ENCODE measurements at places on chromosomes 7 and 10. TPM values are rescaled to one million over a fixed set of nuclear protein-coding genes. Genes with fewer than 3 reads are reported as not detected.
A peak's percentile ranks its signal among the peaks of the same experiment; 100 is the strongest.

DNA sequence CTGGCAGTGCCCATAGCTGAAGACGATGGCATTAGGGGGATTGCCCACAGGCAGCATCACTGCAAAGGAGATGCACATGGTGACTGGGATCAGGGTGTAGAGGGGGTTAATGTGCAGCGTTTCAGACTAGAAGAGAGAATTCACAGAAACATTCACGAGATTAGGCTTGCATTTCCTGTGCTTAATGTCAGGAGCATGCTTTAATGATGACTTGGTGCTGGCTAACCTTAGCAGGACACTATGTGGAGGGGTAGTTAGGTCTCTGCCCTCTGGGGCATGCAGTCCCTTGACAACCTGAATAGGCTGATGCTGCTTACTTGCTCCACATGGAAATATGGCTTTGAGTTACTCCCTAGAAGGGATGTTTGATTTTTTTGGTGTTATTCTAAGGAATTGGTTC, 21.8 kb downstream of the STMP1 start:
- peak; percentile 46 for DNase-seq

- no peak for DNase-seq
Observed at GRCh38 chr10:8069108-8069507, 14.6 kb downstream of the GATA3 start.

GRCh38 chr7:130446259-130446658, 5.4 kb upstream of the CEP41 start:
- no peak for DNase-seq

DNA sequence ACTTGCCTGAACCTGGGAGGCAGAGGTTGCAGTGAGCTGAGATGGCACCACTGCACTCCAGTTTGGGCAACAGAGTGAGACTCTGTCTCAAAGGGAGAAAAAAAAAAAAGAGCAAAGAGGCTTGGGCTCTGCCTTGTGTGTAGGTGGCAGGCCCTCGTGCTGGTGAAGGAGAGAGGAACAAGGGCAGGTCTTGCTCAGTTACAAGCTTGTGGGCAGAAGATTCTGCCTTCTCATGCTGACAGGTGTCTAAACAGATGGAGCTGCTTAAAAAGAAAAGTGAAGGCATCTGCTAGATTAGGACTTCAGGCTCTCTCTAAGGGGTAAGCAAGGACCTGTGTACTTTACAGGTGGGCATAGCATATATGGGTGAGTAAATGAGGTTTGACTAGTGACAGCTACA, 65.5 kb upstream of the TRIM8 start:
- DNase-seq, result no peak

DNA sequence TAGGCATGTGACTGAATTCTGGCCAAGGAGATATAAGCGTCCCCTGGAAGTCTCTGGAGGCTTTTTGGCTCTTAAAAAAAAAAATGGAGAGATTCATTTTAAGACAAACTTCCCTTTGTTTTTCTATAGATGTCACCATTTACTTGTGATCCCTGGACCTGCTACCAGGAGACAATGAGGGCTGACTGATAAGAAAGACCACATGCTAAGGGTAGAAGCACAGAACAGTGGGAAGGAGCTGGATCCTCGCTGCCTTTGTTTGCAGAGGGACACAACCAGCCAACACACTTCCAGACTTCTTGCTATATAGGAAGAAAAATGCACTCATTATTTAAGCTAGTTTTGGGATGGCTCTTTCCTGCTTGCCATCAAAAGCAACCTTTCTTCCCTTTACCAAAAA, 172.2 kb downstream of the GRM8 start:
- no peak for DNase-seq

- no peak for DNase-seq
Observed at GRCh38 chr7:131374821-131375220, 47.1 kb downstream of the MKLN1 start.

GRCh38 chr7:47535704-47536628, 45.9 kb downstream of the TNS3 start:
- DNase-seq, result peak; percentile 9

GRCh38 chr10:123798856-123799255, 92.8 kb downstream of the CPXM2 start:
- DNase-seq, result no peak

Gene TMEM229A
- not detected for total RNA-seq

Gene GIMAP7
- 104 TPM for total RNA-seq

Gene ACTL6B
- total RNA-seq, result not detected

Gene FAM25A
- not detected for total RNA-seq
